A549 treated with GW870086 at 1 μM for 4 hours (cell line): ENCODE measurements at places on chromosomes 5 and 9. TPM values are rescaled to one million over a fixed set of nuclear protein-coding genes. Genes with fewer than 3 reads are reported as not detected.

Gene FRRS1L
- total RNA-seq: 0.13 to 0.51 TPM (median 0.19 TPM) in 5 replicates

Gene TMEM215
- 0.03 TPM in 2 of 5 replicates, not detected in the others for total RNA-seq

Gene CLIC3
- total RNA-seq: 3.3 to 5.1 TPM (median 4.8 TPM) in 5 replicates

Gene TERT
- total RNA-seq: 1.8 to 2.5 TPM (median 2.1 TPM) in 5 replicates

Gene ISL1
- total RNA-seq: 0.14 TPM in 1 of 5 replicates, not detected in the others

Gene C9orf85
- 11.7 to 15.7 TPM (median 15.0 TPM) in 5 replicates for total RNA-seq

Gene NEUROG1
- not detected in 5 replicates for total RNA-seq

Gene FSTL4
- 4.0 to 5.1 TPM (median 4.5 TPM) in 5 replicates for total RNA-seq

Gene CCNI2
- 0.12 to 0.26 TPM (median 0.21 TPM) in 3 of 5 replicates, not detected in the others for total RNA-seq

Gene SLC35A4
- 70.9 to 80.3 TPM (median 77.6 TPM) in 5 replicates for total RNA-seq

Gene RBM18
- 12.1 to 25.2 TPM (median 21.0 TPM) in 5 replicates for total RNA-seq

Gene ZNF608
- 1.1 to 1.5 TPM (median 1.3 TPM) in 5 replicates for total RNA-seq

Gene FAM153A
- total RNA-seq: not detected in 5 replicates

Gene POU4F3
- 0.07 to 0.30 TPM (median 0.13 TPM) in 5 replicates for total RNA-seq

Gene SOHLH1
- 0.10 TPM in 1 of 5 replicates, not detected in the others for total RNA-seq

Gene NOXA1
- 0.91 to 2.0 TPM (median 1.3 TPM) in 5 replicates for total RNA-seq

Gene SLC25A48
- 0.07 to 0.12 TPM in 2 of 5 replicates, not detected in the others for total RNA-seq

Gene TRIM7
- 27.8 to 44.8 TPM (median 42.6 TPM) in 5 replicates for total RNA-seq

Gene FOXD4L5
- total RNA-seq: not detected in 5 replicates

Gene CENPH
- total RNA-seq: 24.1 to 31.9 TPM (median 29.1 TPM) in 5 replicates

Gene PPP3R2
- not detected in 5 replicates for total RNA-seq

Gene FGF10
- not detected in 5 replicates for total RNA-seq

Gene C6
- not detected in 5 replicates for total RNA-seq

Gene SLC1A3
- 0.07 to 0.09 TPM in 2 of 5 replicates, not detected in the others for total RNA-seq

Gene WASHC1
- 7.1 to 12.4 TPM (median 10.7 TPM) in 5 replicates for total RNA-seq

Gene KIF12
- total RNA-seq: 1.5 to 2.3 TPM (median 2.0 TPM) in 5 replicates

Gene TUSC1
- 4.3 to 7.1 TPM (median 6.2 TPM) in 5 replicates for total RNA-seq

Gene MPDZ
- 8.9 to 13.0 TPM (median 11.7 TPM) in 5 replicates for total RNA-seq

Gene PCDHA6
- total RNA-seq: 0.05 to 0.09 TPM (median 0.08 TPM) in 3 of 5 replicates, not detected in the others

Gene IFNK
- not detected in 5 replicates for total RNA-seq

Gene SLC24A2
- total RNA-seq: not detected in 5 replicates

Gene AK6
- total RNA-seq: 30.4 to 52.3 TPM (median 49.7 TPM) in 5 replicates

Gene CCL28
- total RNA-seq: 0.07 to 0.23 TPM (median 0.13 TPM) in 5 replicates

Gene SLC4A9
- total RNA-seq: 0.09 to 0.18 TPM (median 0.10 TPM) in 3 of 5 replicates, not detected in the others

Gene MLANA
- not detected in 5 replicates for total RNA-seq

Gene KIF4B
- total RNA-seq: 0.06 TPM in 1 of 5 replicates, not detected in the others

Gene DMGDH
- total RNA-seq: 0.58 TPM in 1 of 5 replicates, not detected in the others

Gene C9
- total RNA-seq: not detected in 5 replicates

Gene LHX6
- total RNA-seq: 0.85 to 1.5 TPM (median 1.1 TPM) in 5 replicates

Gene COL5A1
- 28.5 to 55.9 TPM (median 48.7 TPM) in 5 replicates for total RNA-seq

Gene GPRIN1
- total RNA-seq: 6.9 to 9.5 TPM (median 8.6 TPM) in 5 replicates

Gene TICAM2
- 0.72 to 1.4 TPM (median 1.3 TPM) in 5 replicates for total RNA-seq
